Natural killer cell treated with Interleukin-12 subunit alpha and Interleukin-12 subunit beta and Interleukin-15 and Interleukin-18, amount 100 ng/mL, for 72 hours (primary cell): ENCODE measurements at places on chromosomes 4 and X. TPM values are rescaled to one million over a fixed set of nuclear protein-coding genes. Genes with fewer than 3 reads are reported as not detected.

DNA sequence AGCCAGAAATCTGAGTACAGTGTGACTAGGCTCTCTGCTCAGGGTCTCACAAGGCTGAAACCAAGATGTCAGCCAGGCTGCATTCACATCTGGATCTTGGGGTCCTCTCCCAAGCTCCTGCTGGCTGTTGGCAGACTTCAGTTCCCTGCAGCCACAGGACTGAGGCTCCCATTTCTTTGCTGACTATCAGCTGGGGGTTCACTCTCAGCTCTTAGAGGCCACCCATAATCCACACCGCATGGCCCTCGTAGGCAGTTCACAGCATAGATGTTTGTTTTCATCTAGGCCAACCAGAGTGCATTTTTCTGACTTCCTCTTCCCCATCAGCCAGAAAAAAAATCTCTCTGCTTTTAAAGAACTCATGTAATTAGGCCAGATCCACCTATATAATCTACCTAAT lies 8.2 kb upstream of the WDR44 start:
- no peak for DNase-seq
- no peak overlapping the region for H3K4me3 ChIP-seq
- no peaks in the 10 kb centered on the region for H3K36me3 ChIP-seq
- no peak overlapping the region for H3K27ac ChIP-seq

DNA sequence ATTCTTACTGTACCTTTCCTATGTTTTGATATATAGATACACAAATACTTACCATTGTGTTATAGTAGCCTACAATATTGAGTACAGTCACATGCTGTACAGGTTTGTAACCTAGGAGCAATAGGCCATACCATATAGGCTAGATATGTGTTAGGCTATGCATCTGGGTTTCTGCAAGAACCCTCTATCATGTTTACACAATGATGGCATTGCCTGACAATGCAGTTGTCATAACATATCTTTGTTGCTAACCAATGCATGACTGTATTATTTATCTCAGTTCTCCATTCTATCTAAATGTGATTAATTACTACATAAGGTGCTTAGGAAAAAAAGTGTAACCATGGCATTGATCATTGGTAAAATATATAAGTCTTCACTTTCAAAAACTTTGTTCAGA lies 10.0 kb upstream of the SPCS3 start:
- DNase-seq: no peak
- no peaks in the 10 kb centered on the region for H3K4me1 ChIP-seq
- H3K27me3 ChIP-seq: peaks cover 15% of the 10 kb centered on the region
- H3K36me3 ChIP-seq: no peaks in the 10 kb centered on the region
- H3K4me3 ChIP-seq: no peak overlapping the region
- no peak overlapping the region for H3K27ac ChIP-seq

DNA sequence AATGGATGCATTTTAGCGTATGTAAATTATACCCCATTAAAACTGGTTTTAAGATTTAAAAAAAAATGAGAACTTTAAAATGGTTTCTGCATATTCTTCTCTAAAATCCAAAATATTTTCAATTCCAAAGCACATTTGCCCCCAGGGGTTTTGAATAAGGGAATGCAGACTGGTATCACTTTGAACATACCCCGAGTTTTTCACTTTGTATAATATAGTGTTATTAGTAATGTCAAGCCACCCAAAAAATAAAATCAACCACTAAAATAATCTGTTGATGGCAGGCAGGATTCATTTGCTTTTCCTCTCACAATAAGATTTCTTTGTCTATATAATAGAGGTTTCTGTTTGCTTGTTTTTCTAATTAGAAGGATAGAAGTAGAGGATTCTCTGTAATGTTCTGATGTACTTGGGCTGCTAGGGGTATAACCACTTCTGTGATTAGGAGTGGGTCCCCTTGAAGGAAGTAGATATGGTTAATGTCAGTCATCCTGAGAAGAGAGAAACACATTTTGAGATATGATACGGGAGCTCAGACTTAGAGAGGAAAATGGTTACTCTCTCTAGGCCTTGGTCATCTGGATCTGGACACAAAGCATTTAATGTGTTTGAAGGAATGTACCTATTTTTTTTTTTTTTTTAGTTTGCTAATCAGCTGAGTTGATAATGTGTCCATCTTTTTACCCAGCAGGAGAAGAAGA lies 9.3 kb upstream of the LIN54 start:
- no peaks in the 10 kb centered on the region for H3K4me1 ChIP-seq
- DNase-seq: no peak
- no peak overlapping the region for H3K27ac ChIP-seq
- no peaks in the 10 kb centered on the region for H3K36me3 ChIP-seq

GRCh38 chr4:55346851-55347255 lies 811 bp downstream of the SRD5A3 start:
- H3K4me3 ChIP-seq: peak overlapping the region; percentile 85
- H3K27me3 ChIP-seq: no peaks in the 10 kb centered on the region
- no peaks in the 10 kb centered on the region for H3K36me3 ChIP-seq
- H3K27ac ChIP-seq: peak overlapping the region; percentile 44

- DNase-seq: no peak
- no peaks in the 10 kb centered on the region for H3K36me3 ChIP-seq
- no peak overlapping the region for H3K4me3 ChIP-seq
- H3K27me3 ChIP-seq: peaks cover 3% of the 10 kb centered on the region
- no peaks in the 10 kb centered on the region for H3K4me1 ChIP-seq
- H3K27ac ChIP-seq: no peak overlapping the region
Measured at GRCh38 chrX:152917656-152918579, 20.1 kb downstream of the ZNF185 start.

UGT2B15 gene
- total RNA-seq: not detected

TMSB15A gene
- total RNA-seq: not detected

AKAP17A gene
- 74.3 TPM for total RNA-seq

CCNA2 gene
- 64.1 TPM for total RNA-seq

METAP1 gene
- 62.0 TPM for total RNA-seq

PHEX gene
- 0.45 TPM for total RNA-seq
